Astrocyte (in vitro differentiated cells and primary cell): ENCODE measurements at places on chromosomes 2 and 18. TPM values are rescaled to one million over a fixed set of nuclear protein-coding genes. Genes with fewer than 3 reads are reported as not detected.

TCF23 gene
- not detected in 2 replicates for total RNA-seq

PAX3 gene
- total RNA-seq, result not detected in 2 replicates

RNF138 gene
- 15.4 and 16.3 TPM in 2 replicates for total RNA-seq

POLR1A gene
- total RNA-seq, result 42.9 and 45.2 TPM in 2 replicates

APLF gene
- total RNA-seq, result 2.5 and 2.9 TPM in 2 replicates

- DNase-seq, result peak; percentile 63
Observed at GRCh38 chr18:45221363-45221762, 393.9 kb upstream of the SLC14A2 start.

- no peak for DNase-seq
Observed at GRCh38 chr2:240795916-240796510, 24.0 kb downstream of the KIF1A start.

- peak; percentile 97 for DNase-seq
Observed at GRCh38 chr2:237315170-237315828, 98.7 kb downstream of the COL6A3 start.

GRCh38 chr2:55173438-55174054, 58.5 kb downstream of the CLHC1 start:
- no peak for DNase-seq

DNA sequence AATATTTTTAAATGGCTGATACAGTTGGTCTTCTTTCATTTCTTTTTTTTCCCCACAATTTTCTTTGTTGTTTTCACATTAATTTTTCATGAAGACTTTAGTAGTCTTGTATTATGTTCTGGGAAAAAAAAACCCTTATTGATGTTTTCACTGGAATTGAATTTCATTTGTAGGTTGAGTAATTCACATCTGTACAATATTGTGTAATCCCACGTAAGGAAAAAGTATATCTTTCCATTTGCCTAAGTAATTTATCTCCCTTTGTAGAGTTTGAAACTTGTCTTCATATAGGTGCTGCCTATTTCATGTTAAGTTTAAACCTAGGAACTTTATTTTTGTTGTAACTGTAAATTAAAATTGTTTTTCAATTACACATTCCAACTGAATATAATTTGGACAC, 2.0 kb downstream of the DNAJC27 start:
- DNase-seq, result no peak

GRCh38 chr2:4979111-4979510, 713.1 kb upstream of the SOX11 start:
- no peak for DNase-seq

GRCh38 chr2:170206805-170207407, 29.0 kb downstream of the MYO3B start:
- DNase-seq, result no peak
